Cardiac muscle cell (in vitro differentiated cells and primary cell): ENCODE measurements at places on chromosomes 4 and X. TPM values are rescaled to one million over a fixed set of nuclear protein-coding genes. Genes with fewer than 3 reads are reported as not detected.

- no peaks in the 10 kb centered on the region for H3K36me3 ChIP-seq
- peaks cover 4% of the 10 kb centered on the region for H3K27me3 ChIP-seq
- peak; percentile 55 for DNase-seq
- no peak overlapping the region for H3K27ac ChIP-seq
- no peak overlapping the region for H3K4me3 ChIP-seq
- peaks cover 9% of the 10 kb centered on the region for H3K4me1 ChIP-seq
Observed at GRCh38 chrX:100417681-100418080, 7.6 kb upstream of the PCDH19 start.

DNA sequence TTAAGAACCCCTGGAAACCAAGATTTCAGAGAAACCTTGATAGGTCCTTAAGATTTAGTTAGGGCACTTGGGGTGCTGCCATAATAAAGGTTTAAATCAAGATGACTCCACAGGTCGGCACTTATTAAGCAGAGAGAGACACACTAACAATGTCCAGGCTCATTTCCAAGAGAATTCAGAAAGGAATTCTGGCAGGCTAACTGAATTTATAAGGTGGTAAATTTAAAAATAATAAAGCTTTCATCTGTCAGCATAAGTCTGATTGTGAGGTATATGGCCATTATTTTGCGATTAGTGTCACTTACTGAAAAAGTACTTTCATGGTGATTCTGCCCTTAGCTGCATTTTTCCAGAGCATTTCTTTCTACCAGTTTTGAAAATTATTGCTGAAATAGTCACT is 472.7 kb downstream of the ARAP2 start:
- no peak overlapping the region for H3K4me3 ChIP-seq
- no peak overlapping the region for H3K27ac ChIP-seq
- no peaks in the 10 kb centered on the region for H3K36me3 ChIP-seq
- H3K27me3 ChIP-seq: no peaks in the 10 kb centered on the region
- H3K4me1 ChIP-seq: no peaks in the 10 kb centered on the region

GRCh38 chrX:107730991-107731766 is 44.4 kb downstream of the TSC22D3 start:
- no peaks in the 10 kb centered on the region for H3K36me3 ChIP-seq
- H3K27me3 ChIP-seq: no peaks in the 10 kb centered on the region
- DNase-seq: no peak
- no peak overlapping the region for H3K4me3 ChIP-seq
- H3K27ac ChIP-seq: peak overlapping the region; percentile 79
- peaks cover 67% of the 10 kb centered on the region for H3K4me1 ChIP-seq

- no peak overlapping the region for H3K4me3 ChIP-seq
- no peak overlapping the region for H3K27ac ChIP-seq
- H3K27me3 ChIP-seq: no peaks in the 10 kb centered on the region
- no peak for DNase-seq
- H3K36me3 ChIP-seq: peaks cover 10% of the 10 kb centered on the region
Observed at GRCh38 chrX:118392716-118393115, 46.8 kb downstream of the WDR44 start.

DNA sequence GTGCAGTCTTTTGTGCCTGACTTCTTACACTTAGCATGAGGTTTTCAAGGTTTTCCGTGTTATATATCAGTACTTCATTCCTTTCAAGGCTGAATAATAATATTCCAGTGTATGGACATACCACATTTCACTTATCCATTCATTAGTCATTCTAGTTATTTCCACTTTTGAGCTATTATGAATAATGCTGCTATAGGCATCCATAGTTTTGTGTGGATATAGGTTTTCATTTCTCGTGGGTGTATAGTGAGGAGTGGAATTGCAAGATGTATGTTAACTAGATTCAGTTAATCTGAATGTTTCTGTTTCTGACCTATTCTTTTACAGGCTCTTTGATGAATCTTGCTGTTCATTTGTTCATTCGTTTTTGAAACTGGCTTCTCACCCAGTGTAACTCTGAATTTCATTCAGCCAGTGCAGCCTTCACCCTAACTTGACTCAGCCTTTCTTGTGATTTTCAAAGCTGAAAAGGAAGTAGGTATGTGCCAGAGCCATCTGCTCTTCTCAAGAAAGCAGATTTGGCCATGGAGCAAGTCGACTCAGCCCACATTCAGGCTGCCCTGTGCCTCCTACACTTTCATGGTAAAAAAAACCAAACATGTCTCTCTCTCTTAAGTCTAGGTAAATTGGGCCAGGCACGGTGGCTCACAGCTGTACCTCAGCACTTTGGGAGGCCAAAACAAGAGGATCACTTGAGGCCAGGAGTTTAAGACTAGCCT is 56.3 kb upstream of the NOCT start:
- H3K27me3 ChIP-seq: no peaks in the 10 kb centered on the region
- H3K27ac ChIP-seq: no peak overlapping the region
- no peak for DNase-seq

DNA sequence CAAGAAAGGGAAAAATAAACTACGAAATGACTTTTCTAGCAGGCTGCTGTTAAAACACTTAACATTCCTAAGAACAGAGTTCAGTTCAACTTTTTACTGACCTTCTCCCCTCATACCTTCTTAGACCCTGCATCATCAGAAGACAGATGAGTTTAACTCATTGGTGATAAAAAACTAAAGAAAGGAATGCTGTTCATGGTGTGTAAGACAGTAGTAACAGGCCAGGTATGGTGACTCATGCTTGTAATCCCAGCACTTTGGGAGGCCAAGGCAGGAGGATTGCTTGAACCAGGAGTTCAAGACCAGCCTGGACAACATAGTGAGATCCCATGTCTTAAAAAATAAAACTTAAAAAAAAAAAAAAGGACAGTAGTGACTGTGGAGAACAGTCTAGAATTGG is 16.2 kb downstream of the RBM47 start:
- no peak overlapping the region for H3K27ac ChIP-seq
- H3K4me1 ChIP-seq: no peaks in the 10 kb centered on the region
- DNase-seq: no peak
- H3K27me3 ChIP-seq: no peaks in the 10 kb centered on the region

DNA sequence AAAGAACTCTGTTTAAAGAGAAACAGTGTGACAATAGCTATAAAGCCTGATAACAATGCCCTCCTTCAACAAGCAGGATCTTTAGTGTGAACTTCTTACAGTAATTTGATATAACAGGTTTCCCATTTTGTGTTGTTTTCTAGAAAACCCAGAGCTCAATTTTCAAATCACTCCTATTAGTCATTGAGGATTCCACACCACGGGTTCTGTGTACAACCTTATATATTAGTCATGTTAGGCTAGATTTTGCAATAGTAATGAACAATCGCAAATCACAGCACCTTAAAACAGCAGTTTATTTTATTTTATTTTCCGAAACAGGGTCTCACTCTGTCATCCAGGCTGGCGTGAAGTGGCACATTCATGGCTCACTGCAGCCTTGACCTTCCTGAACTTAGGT is 1020.9 kb upstream of the INTU start:
- H3K27me3 ChIP-seq: no peaks in the 10 kb centered on the region
- no peaks in the 10 kb centered on the region for H3K36me3 ChIP-seq

DNA sequence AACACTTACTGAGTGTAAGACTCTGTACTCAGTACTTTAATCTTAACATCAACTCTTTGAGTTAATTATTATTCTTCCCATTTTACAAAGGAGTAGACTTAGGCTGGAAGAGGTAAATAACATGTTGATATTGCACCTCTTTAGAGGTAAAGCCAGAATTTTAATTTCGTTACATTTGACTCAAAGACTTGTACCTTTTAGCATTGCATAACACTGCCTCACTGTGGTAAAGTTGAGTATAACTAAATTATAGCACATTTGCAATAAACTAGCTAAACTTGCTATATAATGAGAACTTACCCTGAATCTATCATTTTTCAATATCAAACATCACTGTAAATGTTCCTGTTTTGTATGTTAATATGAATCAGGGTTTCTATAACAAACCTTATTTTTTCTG is 218.5 kb downstream of the PRR32 start:
- H3K27me3 ChIP-seq: no peaks in the 10 kb centered on the region
- H3K36me3 ChIP-seq: no peaks in the 10 kb centered on the region
- no peak for DNase-seq

The NDST4 gene
- not detected in 2 replicates for total RNA-seq

The CLCN4 gene
- 15.2 and 18.2 TPM in 2 replicates for total RNA-seq

The MGARP gene
- total RNA-seq: 2.8 and 3.0 TPM in 2 replicates

The SPRY1 gene
- total RNA-seq: 32.4 and 43.9 TPM in 2 replicates

The CHRDL1 gene
- total RNA-seq: 0.63 and 0.74 TPM in 2 replicates
